Astrocyte of the cerebellum (primary cell): ENCODE measurements at places on chromosomes 4 and X.

- DNase-seq, result no peak
Observed at GRCh38 chr4:185127021-185127925, 15.8 kb upstream of the SLC25A4 start.

- DNase-seq, result no peak
Observed at GRCh38 chrX:2962381-2962780, 33.2 kb upstream of the ARSD start.

DNA sequence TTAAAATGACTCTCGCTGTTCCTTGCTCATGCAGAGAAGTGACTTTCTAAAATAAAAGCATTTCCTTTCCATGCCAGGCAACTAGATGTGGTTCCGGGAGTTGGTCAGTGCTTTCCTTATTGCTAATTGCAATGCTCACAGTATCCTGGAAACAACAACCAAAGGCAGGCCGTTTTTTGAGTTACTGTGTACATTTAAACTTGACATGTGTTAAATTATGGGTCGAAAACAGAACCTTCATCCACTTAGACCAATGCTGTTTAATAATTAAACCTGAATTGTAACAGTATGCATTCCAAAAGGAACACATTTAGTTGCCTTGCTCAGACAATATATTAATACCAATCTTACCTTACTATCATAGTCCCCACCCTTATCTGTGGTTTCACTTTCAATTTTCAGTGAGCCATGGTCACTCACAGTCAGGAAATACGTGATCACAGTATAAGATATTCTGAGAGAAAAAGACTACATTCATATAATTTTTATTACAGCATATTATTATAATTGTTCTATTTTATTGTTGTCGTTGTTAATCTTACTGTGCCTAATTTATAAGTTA, 102.6 kb downstream of the HS6ST2 start:
- no peak for DNase-seq

DNA sequence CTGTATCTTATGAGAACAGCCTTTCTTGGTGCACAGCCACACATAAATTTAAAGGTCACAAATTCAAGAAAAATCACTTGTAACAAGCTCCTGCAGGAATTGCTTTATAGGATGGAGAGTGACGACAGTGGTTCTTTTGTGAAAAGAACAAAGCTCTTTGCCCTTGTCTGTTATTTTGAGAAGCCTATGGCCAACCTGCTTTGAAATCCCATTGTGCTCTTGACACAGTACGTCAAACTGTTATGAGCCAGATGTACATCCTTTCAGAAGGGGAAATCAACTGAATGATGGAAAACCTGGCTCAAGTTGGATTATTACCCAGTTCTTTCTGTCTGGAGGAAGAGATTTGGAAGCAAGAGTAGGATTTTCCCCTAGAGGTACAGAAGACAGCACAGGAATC, 1454.2 kb downstream of the ARAP2 start:
- DNase-seq, result no peak

DNA sequence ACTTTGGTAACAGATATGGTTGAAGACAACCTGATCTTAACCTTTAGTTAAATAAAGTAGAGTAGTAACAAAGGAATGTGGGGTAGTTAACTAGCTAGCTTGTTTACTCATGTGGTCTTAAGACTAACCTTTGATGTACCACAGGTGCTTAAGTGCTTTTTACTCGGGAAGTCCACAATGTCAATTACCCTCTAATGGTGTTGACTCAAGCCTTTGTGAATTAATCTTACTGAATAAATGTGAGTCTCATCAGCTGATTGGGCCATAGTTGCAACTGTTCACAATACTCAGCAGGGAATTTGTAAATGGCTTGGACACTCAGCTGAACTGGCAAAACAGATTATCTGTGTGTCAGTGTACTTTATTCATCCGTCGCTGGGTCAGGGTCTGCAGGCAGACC, 119.0 kb upstream of the UGT8 start:
- DNase-seq, result no peak

- peak; percentile 1 for DNase-seq
Observed at GRCh38 chrX:135295238-135295943, 13.9 kb upstream of the ETDC start.

DNA sequence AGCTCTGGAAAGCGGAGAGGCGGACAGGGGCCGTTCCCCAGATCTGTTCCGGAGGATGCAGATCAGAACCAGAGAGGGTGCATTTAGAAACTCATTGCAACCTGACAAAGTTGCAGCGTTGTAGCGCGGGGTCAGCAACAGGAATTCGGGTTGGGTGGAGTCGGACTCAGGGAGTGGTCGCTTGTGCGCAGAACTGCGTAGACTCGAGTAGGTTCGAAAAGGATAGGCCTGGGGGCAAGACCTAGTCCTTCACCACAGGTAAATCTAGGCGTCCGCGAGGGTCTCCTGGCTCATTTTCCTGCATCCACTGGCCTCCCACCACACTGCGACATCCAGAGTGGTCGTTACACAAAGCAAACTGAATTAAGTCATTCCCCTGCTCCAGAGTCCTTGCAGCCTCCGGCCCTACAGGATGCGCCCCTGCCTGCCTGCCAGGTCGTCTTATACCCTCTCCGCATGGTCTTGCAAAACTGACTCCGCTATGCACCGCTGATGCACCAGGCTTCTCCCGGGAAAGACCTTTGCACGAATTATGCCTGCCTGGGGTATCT, 4.7 kb upstream of the ZNF518B start:
- no peak for DNase-seq

- no peak for DNase-seq
Observed at GRCh38 chr4:135319685-135320084, 1118.1 kb upstream of the PABPC4L start.

- DNase-seq, result no peak
Observed at GRCh38 chrX:93649381-93649780, 24.0 kb downstream of the NAP1L3 start.
